Right kidney (tissue), 9 donors: ENCODE measurements at places on chromosomes 3 and 15.

- no peak for DNase-seq
These were observed 13.8 kb upstream of the FAH start for GRCh38 chr15:80138961-80139360.

GRCh38 chr3:108602249-108602934, 12.9 kb downstream of the DZIP3 start:
- DNase-seq = no peak

- no peak for DNase-seq
These were observed 437 bp downstream of the CELSR3 start for GRCh38 chr3:48662145-48662752.

GRCh38 chr15:78104119-78104479, 11.7 kb downstream of the SH2D7 start:
- no peak for DNase-seq

DNA sequence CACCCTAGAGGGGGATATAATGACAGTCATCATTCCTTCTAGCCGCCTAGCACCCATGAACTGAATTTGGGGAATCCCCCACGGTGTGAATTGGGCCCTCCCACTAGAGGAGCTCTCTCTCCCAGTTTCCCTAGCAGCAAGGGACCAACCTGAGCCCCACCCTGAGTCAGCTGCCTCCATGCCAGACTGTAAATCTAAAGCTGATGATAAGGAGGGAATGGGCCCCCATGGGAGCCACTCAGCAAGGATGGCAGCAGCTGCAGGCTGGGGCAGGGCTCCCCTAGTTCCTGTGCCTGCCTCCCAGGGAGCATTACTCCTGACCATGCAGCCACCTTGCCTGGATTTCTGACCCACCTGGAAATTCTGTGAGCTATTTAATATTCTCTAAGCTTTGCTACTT, 57.0 kb upstream of the PXYLP1 start:
- no peak for DNase-seq

DNA sequence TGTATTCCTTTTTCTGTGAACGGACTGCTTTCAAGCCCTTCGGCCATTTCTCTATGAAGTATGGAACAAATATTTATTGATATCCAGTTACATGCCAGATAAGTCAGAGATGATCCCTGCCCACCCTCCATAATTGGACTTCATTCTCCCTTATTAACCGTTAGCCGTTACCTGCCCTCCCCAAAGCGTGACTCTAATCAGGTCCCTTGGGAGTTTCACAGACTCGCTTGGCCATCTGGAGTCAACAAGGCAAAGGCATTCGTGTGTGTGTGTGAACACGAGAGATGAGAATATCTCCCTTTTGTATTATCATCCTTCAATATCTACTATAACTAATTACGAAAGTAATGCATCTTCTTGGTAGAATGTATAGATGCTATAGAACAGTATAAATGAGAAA, 314.5 kb downstream of the TLE3 start:
- no peak for DNase-seq

- DNase-seq = no peak
These were observed 459.1 kb upstream of the NDN start for GRCh38 chr15:24146251-24146650.
